ENCODE measurements at places on chromosomes 16 and 17. TPM values are rescaled to one million over a fixed set of nuclear protein-coding genes. Genes with fewer than 3 reads are reported as not detected.

The CA4 gene
- 3.1 TPM for total RNA-seq

The SOX15 gene
- total RNA-seq = 3.0 TPM

The DNAI2 gene
- not detected for total RNA-seq

The SPG7 gene
- total RNA-seq = 99.5 TPM

The CRYM gene
- total RNA-seq = 44.2 TPM

The FAHD1 gene
- 21.2 TPM for total RNA-seq

The BCL6B gene
- total RNA-seq = 19.8 TPM

The KRTAP9-2 gene
- not detected for total RNA-seq

The XAF1 gene
- 50.1 TPM for total RNA-seq

DNA sequence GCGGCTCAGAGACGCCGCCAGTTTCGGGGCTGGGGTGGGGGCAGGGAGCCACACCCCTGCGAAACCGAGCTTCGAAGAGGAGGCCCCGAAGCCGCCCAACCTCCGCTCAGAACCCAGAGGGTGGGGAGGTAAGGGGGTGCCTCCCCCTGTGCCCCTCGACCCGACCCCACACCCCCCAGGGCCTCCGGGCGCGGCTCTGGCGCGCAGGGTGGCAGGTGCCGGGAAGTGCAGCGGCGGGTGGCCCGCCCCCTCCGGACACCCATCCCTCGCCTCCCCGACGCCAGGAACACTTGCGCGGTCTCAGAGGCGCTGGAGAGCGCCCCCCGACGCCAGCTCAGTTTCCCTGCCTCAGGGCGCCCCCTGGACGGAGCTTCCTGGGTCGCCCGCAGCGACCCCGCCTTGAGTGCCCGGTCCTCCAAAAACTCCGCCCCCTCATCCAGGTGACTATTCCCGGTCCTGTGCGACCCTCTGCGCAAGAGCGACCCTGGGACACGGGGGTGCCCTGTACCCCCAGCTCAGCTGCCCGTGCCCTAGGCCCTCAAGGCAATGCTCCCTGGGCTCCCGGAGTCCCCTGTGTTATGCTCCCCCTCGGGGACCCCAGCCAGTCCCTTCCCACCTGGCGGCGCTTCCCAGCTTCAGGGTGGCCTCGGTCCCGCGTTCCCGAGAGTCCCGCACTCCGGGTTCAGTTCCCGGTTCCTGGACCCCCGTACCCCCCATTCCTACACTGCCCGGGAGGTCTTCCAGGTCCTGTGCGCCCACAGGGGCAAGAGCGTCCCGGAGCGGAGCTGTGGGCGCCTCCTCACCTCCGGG, 562 bp downstream of the PPL start:
- DNase-seq = no peak

GRCh38 chr17:39812466-39812865, 51.6 kb downstream of the IKZF3 start:
- no peak for DNase-seq

GRCh38 chr16:28863929-28864793, 518 bp downstream of the SH2B1 start:
- DNase-seq = peak; percentile 44

DNA sequence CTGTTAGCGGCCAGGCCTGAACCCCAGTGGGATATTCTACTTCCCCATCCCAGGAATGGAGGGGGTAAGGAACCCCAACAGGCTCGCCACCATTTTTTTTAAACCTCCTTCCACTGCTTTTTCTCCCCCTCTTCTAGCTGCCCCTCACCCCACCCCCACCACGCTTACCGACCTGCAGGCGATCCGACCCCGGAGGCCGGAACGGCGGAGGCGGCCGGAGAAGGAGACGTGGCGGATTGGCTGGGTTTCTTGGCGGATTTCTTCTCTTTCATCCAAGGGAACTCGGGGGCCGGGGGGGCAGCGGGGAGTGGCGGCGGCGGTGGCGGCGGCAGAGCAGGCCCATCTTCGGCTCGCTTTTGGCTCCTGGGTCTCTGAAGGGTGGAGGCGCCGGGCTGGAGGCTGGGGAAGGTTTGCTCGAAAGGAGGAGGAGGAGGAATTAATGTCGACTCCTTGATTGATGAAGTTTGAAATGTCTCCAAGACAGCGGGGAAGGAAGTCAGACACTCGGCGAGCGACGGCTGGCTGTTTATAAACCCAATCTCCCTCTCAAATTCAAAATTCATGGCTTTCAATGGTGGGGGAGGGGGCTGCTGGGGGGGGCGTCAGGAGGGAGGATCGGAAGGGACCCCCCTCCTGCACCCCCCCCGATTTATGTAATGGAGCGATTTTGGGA, 424 bp downstream of the HOXB2 start:
- DNase-seq = peak; percentile 86

DNA sequence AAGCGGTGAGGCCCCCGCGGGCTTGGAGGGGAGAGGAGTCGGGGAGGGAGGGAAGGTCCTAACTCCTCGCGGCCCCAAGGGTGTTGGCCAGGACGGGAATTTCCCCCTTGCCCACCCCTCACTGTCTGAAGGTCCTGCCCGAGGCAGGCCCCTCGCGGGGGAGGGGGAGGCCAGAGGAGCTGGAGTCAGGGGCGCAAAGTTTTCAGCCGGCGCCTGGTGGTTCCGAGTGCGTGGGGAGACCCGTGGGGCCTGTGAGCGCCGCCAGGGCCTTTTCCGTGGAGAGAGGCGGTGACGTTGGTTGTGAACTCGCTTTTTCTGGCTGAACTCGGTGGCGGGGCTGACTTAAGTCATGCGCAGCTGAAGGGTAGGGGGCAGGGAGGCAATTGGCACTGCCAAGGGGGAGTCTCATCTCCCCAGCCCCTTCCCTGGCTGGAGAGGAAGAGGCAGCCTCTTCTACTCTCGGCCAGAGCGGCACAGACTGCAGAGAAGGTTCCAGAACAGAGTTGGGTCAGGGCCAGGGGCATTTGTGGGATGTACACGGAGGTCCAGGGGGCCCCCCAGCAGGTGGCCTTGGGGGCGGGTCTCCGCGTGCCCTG, 1.5 kb downstream of the CACNA1H start:
- DNase-seq = no peak

DNA sequence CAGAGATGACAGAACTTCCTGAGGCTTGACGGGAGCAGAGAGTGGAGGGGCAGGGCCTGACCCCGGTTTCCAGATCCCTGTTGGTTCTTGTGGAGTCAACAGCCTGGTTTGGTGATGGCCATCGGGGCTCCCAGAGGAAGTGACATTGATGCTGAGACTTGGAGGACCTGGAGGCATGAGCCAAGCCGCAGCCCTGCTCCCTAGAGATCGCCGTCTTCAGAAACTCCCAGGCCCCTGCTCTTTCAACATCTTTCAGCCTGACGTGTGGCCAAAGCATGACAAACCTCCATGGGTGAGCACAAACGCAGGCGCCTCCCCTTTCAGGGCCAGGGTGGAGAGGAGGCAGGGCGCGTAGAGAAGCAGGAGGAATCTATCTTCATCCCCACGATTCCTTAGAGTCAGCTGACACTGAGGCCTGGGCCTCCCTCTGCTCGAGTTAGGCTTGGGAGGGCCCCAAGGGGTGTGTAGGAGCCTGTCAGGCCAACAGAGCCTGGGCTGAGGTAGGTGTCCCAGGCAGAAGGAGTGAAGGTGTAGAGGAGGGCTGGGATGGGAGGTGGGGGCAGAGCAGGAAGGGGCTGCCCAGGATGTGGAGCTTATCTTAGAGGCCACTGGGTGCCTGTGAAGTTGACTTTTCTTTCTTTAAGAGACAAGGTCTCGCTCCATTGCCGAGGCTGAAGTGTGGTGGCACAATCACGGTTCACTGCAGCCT, 56.1 kb upstream of the MED9 start:
- peak; percentile 87 for DNase-seq

DNA sequence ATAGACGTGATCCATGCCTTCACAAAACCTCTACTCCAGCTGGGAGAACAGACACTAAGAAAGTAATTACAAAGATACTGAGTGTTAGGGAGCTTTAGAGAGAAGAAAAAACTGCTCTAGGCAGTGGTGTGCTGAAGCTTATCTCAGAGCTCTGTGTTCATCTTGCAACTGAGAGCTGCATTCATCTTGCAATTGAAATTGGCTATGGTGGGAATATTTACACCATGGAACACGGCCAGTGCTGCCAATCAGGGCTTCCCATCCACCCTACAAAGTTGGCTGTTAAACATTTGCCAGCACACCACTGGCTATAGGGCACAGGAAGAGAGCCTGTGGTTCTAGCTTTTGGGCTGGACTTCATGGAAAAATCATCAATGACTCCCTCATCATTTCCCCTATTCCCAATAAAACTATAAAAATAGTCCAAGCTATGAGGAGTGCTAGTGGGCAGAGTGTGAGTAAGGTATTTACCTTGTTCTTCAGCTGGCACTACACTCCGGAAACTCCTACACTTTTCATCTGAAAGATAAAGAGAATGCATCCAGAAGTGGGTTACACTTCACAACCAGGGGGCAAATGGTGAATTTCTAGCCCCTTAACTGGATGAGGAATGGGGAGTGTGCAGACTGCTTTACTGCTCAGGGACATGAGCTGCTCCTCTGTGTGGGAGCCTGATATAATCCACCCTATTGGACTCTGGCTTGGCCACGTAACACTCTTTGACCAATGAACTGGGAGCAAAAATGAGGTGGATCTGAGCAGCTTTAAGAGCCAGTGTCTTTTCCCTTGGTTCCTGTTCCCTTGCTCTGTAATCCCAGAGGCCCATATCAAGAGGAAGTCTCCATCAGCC, 11.6 kb downstream of the GSG1L2 start:
- no peak for DNase-seq

- no peak for DNase-seq
Measured at GRCh38 chr17:75901727-75902126, 3.0 kb downstream of the MRPL38 start.

GRCh38 chr16:86597880-86598606, 19.7 kb downstream of the FOXL1 start:
- DNase-seq = peak; percentile 51

GRCh38 chr17:66006654-66007053, 185.3 kb downstream of the CEP112 start:
- DNase-seq = no peak

- no peak for DNase-seq
Measured at GRCh38 chr17:59315866-59316265, 15.6 kb upstream of the YPEL2 start.

- no peak for DNase-seq
Measured at GRCh38 chr17:14739656-14740431, 439.0 kb downstream of the HS3ST3B1 start.

DNA sequence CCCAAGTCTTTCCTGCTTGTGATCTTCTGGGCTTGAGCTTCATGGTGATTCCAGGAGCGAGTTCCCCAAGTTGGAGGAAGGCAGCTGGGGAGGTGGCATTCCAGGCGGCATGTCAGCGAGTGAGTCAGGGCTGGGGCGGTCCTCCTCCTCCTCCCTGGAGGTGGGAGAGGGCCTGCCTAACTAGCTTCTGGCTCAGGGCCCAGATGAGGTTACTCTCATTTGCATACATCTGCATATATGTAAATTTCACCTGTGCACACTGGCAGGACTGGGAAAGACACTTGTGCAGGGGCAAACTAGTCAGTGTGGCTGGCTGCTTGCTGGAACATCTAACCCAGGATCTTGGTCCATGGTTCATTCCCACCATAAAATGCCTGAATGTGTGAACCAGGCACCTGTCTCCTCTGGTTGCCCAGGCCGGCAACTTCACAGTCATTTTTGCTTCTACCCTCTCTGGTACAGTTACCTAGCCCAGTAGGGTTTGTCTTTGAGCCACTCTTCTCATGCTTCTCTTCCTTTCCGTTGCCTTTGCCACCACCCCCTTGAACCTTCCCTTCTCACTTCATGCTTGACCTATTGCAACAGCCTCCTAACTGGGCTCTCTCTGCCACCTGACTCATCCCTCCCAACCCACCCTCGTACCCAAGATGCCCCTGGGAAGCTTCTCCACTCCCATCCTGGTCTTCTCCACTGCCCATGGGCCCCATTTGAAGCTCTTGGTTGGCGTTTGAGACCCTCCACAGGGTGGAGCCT, 9.6 kb upstream of the DLX4 start:
- DNase-seq = no peak

DNA sequence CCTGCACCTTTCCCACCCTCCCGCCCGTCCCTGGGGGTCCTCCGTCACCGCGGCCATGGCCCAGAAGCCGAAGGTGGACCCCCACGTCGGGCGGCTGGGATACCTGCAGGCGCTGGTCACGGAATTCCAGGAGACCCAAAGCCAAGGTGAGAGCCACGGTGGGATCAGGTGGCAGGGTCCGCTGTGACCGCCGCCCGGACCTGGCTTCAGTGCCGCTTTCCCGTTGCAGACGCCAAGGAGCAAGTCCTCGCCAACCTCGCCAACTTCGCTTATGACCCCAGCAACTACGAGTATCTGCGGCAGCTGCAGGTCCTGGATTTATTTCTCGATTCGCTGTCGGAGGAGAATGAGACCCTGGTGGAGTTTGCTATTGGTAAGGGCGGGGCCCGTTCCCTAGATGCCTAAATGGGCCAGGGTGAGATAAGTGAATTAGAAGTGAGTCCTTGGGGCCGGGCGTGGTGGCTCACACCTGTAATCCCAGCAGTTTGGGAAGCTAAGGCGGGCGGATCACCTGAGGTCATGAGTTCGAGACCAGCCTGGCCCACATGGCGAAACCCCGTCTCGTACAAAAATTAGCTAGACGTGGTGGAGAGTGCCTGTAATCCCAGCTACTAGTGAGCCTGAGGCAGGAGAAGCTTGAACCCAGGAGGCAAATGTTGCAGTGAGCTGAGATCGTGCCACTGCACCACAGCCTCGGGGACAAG, 617 bp downstream of the ARMC7 start:
- peak; percentile 35 for DNase-seq

- DNase-seq = peak; percentile 85
Measured at GRCh38 chr16:56625140-56625942, at the start of gene MT1E. MT1E (plus strand) TSS chr16:56625781; CDS start chr16:56625852, 71 bp downstream.

GRCh38 chr17:65588181-65588808, 26.8 kb upstream of the AXIN2 start:
- DNase-seq = peak; percentile 63

DNA sequence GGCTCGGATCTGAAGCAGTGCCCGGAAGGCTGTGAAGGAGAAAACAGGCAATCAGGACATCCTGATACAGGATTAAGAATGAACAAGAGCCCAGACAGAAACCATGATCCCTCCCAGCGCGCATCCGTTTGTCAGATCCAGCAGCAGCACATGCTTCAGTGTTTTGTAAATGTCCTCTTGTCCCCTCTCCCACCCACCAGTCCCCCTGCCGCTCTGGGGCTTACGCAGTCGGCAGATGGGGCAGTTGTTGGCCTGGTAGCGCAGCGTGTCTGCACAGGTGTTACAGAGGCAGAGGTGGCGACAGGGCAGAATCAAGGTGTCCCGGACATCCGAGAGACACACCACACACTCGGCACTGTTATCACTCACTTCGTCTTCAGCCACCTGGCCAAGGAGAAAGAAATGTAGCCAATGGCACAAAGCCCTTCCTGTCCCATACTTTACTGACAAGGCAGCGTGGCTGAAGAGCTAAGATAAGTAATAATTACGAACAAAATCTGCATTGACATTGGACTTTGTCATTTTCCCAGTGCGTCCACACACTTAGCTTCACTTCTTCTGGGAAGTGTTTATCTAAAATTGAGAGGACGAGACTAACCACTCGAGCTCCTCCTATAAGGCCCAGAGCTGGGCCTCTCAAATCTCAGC, 20.7 kb upstream of the FOXJ1 start:
- DNase-seq = no peak
